ENCODE measurements at places on chromosomes 7 and 10.

DNA sequence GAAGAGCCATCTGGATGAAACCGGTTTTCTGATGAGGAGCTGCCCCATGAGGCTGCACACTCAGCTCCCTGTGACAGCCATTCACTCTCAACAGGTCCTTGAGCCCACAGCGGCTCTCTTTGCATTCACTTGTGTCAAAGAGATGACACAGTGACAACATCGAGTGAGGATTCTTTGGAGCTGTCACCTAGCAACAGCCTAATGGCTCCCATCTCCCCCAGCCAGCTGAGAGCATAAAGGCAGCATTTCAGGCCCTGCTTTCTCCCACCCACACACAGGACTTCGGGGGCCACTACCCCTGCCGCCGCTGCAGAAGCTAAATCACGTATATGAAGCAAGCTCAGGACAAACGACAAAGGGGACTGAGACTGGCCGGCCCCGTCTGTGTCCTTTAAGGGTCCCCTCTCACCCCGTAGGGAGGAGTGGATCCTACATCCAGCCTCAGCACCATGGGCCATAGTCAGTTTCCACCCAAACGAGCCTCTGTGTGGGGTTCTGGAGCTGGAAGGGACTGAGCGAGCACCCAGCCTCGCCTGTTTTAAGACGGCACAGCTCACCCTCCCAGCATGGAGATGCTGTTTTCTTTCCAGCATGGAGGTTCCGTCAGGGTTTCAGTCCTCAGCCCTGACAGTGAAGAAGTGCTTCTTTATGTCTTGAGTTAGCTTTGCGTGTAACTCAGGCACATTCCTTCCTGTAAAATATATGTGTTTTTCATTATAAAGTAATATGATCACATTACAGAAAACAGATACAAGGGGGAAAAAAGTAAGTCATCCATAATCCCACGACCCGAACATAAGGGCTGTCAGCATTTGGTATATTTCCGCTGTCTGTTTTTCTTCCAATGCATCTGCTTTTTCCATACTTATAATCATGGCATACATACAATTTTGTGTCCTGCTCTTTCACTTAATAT, 4.9 kb downstream of the CPA4 start:
- peak; percentile 84 for DNase-seq

- DNase-seq, result no peak
These were observed 144.7 kb downstream of the TRIL start for GRCh38 chr7:28813243-28813962.

DNA sequence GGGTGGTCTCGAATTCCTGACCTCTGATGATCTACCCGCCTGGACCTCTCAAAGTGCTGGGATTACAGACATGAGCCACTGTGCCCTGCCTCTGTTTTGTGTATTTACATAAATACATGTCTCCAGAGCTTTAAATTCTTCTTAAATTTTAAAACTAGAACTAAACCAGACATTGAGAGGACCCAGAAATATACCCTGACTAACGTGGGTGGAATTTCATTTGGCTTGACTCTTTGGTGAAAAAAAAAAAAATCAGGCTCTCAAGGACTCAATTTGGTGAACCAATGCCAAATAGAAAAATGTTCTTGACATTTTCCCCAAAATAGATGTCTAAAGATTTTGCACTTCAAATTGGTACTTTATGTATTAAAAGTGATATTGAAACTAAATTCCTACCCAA, 16.6 kb upstream of the FAS start:
- DNase-seq, result peak; percentile 67

DNA sequence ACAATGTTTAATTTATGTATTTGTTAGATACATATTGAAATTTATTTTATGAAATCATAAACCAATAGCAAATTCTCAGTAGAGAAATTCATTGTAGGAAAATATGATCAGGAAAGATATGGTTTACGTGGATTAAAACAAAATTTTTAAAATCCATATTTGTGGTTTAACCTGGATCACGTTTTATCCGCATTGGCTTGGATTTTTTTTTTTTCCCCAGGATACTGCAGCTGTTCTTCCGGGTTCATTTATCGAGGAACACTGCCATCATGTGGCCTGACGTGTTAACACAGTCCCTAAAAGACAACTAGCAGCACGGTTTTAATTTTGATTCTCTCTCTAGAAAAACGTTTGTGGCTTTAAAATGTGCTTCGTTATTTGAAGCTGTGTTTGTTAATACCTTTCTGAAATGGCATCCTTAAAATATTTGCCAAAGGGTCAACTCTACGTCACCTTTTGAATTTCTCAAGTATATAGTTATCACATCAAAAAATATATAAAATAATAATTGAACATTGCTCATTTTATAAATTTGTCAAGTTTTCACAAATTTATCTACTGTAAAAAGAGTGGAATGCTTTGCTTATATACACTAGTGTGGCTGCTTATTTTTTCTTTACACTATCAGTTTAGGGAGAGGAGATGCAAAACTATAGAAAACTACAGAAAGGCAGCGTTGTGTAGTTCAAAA, 8.7 kb upstream of the ASB4 start:
- peak; percentile 76 for DNase-seq

GRCh38 chr7:84479059-84479458, 284.5 kb upstream of the SEMA3A start:
- no peak for DNase-seq

Measured in fibroblast of upper back skin (primary cell).